ENCODE measurements at places on chromosomes 6 and 20. TPM values are rescaled to one million over a fixed set of nuclear protein-coding genes. Genes with fewer than 3 reads are reported as not detected.

- no peak for DNase-seq
These were observed 1.6 kb downstream of the REM1 start for GRCh38 chr20:31476643-31477215.

GRCh38 chr6:52788478-52788877 lies 15.1 kb downstream of the GSTA1 start:
- DNase-seq: no peak

DNA sequence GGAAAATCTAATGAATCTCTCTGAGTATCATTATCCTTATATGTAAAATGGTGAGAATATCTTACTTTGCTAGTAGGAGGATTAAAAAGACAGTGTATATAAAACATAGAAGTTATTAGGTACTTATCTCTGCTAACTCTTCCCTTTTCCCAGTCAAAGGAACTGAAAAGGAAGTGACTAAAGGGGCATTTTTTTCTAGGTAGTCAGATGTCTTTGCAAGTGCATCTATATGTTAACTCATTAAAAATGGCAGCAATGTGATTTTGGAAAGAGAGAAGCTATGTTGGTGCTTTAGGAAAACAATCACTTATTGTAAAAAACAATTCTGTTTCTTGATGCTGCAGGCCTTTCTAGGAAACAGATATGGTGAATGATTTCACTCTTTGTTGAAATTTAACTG lies 180.9 kb downstream of the SAMD5 start:
- no peak for DNase-seq

- no peak for DNase-seq
These were observed 129.8 kb upstream of the SMLR1 start for GRCh38 chr6:130697271-130697994.

- DNase-seq: no peak
These were observed 210.5 kb downstream of the MOXD1 start for GRCh38 chr6:132190815-132191175.

Gene ZNF334
- polyA plus RNA-seq: 7.2 TPM

Gene FUT9
- 0.24 TPM for polyA plus RNA-seq
